ENCODE measurements at places on chromosomes 13 and 19.

GRCh38 chr13:51147732-51148131 lies 36.7 kb upstream of the C13orf42 start:
- DNase-seq: no peak

GRCh38 chr19:55087542-55087901 lies 11.9 kb downstream of the EPS8L1 start:
- DNase-seq: no peak

DNA sequence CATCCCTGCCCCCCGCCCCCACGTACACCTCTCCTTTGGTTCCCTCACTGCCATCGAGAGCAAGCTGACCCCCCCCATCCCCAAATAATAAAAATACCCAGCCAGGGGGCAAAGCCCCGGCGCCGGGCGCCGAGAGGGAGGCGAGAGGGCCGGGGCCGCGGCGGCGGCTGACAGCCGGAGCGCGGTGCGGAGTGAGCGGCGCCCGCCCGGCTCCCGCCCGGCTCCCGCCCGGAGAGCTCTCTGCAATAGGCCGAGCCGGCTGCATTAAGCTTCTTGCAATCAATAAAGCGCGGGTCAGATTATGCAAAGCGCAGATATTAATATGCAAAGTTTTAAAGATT lies 40.9 kb downstream of the DEDD2 start:
- DNase-seq: no peak

DNA sequence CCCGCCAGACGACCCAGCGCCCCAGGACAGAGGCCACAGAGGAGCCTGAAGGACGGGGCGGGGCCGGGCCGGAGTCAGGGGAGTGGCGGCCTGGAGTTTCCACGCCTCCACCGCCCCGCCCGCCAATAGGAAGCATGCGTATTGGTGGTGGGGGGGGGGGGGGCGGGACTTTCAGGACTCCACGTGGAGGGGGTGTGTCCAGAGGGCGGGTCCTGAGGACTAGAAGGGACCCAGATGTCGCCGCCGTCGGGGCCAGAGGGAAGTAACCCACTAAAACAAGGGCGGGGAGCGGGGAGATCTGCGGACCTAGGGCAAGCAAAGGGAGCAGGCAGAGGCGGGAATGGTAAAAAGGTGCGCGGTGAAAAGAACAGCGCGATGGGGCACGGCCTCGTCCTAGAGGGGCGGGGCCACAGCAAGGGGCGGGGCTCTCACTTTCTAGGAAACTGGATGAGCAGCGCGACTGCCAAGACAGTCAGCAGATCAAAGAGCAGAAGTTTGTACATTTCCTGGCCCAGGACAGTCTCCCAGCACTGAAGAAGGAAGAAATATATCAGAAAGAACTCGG lies 2.8 kb upstream of the LENG1 start:
- DNase-seq: peak; percentile 90

- DNase-seq: no peak
Measured at GRCh38 chr19:19211499-19212420, at the start of gene NCAN. TSS of gene NCAN (plus strand) at chr19:19211958. CDS start at chr19:19216954, 4,996 bp downstream.

GRCh38 chr13:110456550-110456949 lies 105.0 kb downstream of the RAB20 start:
- DNase-seq: peak; percentile 33

DNA sequence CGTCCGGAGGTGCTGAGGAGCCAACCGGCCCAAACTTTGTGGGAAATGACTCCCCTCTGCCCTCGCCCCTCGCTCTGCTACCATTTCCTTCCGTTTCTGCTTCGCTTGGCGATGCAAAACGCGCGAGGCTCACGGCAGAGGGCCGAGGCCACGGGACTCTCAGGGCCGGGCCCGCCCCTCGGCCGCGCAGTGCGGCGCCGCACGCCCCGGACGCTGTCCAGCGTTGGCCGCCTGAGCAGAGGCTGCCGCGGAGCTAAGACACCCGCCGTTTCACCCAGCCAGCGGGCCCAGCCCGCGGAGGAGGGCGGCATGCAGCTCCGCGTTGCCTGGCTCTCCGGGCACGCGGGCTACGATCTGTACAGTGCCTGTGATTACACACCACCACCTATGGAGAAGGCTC lies 2.1 kb upstream of the ZNF578 start:
- no peak for DNase-seq

GRCh38 chr13:49927755-49928154 lies 8.4 kb downstream of the SPRYD7 start:
- no peak for DNase-seq

- DNase-seq: no peak
Measured at GRCh38 chr19:5567360-5567969, at the start of gene TINCR. TSS of gene TINCR (minus strand) at chr19:5567953.

GRCh38 chr13:59476366-59476765 lies 687.4 kb downstream of the DIAPH3 start:
- DNase-seq: no peak

GRCh38 chr19:19067276-19068072 lies 3.7 kb downstream of the SLC25A42 start:
- no peak for DNase-seq

- DNase-seq: no peak
Measured at GRCh38 chr13:109494925-109495369, 291.4 kb downstream of the IRS2 start.

DNA sequence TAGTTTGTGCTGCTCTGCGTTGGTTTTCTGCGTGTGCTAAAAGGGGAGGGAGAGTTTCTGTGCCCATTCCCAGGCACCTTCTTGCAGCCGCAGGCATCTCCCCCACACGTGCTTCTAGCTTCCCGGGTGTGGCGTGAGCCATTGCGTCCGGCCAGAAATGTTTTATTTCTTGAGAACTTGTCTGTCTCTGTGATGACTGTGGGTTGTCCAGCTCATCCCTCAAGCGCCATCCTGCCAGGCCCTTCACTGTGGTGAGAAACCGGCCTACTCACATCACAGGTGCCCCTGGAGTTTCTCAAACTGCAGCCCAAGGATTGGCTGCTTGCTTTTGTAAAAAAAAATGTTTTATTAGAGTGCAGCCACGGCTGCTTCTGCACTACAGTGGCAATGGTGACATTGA lies 24.2 kb downstream of the EPN1 start:
- DNase-seq: peak; percentile 65

- DNase-seq: peak; percentile 84
Measured at GRCh38 chr19:48896191-48896720, 2.3 kb downstream of the TULP2 start.

- DNase-seq: no peak
Measured at GRCh38 chr13:35354285-35354684, 122.2 kb downstream of the MAB21L1 start.

DNA sequence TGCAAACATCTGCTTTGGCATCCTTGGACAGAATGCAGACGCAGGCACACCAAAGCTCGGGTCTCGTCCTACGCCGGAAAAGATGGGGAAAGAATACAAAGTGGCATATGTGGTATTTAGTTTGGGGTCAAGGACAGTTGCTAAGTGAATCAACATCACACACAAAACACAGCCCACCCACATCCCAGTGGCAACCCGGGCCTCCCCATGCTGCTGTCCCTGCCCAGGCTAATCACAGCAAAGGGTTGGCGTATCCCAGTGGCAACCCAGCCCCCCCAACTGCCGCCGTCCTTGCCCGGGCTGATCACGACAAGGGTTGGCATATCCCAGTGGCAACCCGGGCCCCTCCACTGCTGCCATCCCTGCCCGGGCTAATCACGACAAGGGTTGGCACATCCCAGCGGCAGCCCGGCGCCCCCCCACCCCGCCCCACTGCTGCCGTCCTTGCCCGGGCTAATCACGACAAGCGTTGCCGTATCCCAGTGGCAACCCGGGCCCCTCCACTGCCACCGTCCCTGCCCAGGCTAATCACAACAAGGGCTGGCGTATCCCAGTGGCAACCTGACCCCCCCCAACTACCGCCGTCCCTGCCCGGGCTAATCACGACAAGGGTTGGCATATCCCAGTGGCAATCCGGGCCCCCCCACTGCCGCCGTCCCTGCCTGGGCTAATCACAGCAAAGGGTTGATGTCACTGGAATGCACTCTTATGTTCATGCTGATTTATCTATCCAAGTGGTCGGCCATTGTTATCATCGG lies 167.8 kb upstream of the SOX1 start:
- no peak for DNase-seq

GRCh38 chr19:7832009-7832408 lies 2.0 kb downstream of the EVI5L start:
- DNase-seq: no peak

DNA sequence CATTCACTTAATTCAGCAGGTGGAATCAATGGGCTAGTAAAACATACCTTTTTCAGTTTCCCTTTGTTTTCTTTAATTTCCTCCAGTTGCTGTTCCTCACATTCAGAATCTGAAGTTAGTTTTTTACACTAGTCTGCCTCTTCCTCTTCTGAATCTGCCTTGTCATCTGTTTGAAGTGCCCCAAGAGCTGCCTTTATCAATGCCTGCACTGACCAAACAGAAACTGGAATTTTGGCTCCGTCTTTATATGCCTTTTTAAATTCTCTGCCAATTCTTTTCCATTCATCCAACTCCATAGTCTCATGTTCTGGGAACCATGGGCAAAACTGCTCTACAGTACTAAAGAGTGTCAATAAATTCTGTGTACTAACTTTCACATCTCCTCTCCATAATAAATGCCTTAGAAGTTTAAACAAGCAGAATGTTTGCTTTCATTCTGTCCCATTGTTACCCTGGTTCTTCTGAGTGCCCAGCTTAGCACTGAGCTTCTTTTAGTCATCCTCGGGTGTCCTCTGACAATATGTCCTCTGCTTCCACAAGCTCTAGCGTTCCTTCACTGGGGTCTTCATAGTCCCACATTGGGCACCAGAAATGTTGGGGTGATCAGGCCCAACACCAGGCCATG lies 154.2 kb downstream of the ZNF486 start:
- DNase-seq: no peak

DNA sequence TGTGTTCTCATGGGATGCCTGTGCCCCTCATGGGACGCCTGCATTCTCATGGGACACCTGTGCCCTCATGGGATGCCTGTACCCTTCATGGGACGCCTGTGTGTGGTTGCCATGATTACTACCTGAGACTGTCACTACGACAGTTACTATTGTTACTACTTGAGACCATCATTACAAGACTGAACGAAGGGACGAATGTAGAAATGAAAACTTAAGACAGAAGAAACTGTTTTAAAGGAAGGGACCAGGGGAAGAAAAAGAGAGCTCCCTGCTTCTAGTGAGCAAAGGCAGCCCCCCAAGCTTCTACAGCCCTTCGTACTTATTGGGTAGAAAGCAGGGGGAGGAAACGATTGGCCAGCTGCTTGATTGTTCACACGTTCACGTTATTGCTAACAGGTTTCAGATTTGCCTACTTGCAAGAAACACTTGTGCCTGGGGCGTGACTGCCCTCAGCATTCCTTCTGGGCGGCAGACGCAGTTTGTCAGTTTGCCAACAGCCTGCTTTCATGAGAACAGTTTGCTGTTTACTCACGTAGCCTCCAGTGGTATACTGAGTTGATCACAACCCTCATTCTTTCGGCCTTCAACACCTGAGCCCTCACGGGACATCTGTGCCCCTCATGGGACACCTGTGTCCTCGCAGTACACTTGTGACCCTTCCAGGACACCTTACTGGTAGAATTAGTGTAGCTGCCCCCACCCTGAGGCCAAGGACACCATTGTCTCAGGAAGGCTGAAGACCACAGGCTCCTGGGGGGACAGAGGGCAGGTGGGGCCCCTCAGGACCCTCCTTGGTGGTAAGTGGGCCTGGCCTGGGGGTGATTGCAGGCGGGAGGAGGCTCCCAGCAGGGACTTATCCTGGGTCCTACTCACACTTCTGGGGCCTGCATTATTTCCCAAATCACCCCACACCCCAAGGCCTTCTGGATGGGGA lies 2.5 kb upstream of the S1PR4 start:
- no peak for DNase-seq

DNA sequence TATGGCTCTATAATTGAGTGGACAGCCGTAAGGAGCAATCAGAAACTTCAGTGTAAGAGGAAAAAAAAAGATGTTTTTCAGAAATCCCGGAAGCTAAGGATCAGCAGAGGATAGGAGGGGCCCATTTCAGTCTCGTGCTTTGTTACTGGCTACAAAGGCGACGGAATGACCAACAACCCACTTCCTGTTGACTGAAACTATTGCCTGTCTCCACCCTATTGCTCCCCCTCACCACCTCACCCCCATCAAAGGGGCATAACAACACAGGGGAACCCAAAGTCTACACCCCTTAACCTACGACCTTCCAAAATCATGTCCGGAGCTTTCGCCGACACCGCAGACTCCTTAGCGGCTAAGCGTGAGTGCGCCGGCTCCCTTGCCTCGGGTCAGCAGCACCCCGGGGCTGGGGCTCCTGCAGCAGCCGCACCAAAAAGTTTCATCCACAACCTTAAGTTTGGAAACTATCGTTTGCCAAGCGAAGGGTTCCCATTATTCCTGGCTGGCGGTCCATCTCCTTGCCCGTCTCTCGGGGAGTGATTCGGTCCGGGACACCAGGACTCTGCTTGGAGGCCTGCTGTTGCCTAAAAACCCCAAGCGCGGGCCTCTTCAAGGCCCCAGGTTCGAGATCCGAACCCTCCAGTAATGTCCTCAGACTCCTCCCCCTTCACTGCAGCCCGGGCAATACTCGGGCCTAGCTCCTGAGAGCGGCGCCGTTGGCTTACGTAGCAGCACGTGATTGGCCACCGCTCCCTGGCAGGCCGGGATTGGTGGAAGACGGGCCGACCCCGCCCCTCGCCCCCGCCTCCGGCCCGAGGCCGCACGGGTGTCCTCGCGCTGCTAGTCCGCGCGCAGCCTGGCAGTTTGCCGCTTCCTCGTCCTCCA lies at the start of gene TPP2:
Gene TPP2 (plus strand): TSS at position 840 of the 882 bp plus-strand sequence. CDS start 53 bp downstream, outside the sequence.
- peak; percentile 100 for DNase-seq

- DNase-seq: no peak
Measured at GRCh38 chr19:54430306-54431254, 15.3 kb downstream of the TTYH1 start.

DNA sequence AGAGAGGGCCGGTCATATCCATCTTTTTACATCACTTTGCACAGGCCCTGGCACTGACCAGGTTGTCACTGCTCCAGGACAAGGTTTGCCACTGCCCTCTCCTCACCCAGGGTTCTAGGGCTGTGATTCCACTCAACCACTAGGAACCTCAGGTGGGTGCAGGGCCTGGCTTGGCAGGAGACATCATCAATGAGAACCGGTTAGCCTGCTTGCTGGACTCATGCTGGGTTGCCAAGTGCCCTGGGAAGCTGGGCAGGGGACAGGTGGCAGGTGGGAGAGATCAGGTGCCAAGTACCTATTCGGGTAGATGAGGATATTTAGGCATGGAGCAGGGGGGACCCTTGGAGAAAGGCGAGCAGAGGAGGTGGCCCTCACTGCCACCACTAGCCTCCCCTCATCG lies 4.2 kb upstream of the CERS4 start:
- no peak for DNase-seq

- DNase-seq: peak; percentile 71
Measured at GRCh38 chr19:33486936-33487811, 34.4 kb downstream of the PEPD start.

- no peak for DNase-seq
Measured at GRCh38 chr13:51225029-51225428, 2.8 kb downstream of the FAM124A start.

GRCh38 chr19:30340771-30341561 lies 31.2 kb upstream of the ZNF536 start:
- DNase-seq: no peak
